ENCODE measurements at places on chromosomes 2 and 18.

DNA sequence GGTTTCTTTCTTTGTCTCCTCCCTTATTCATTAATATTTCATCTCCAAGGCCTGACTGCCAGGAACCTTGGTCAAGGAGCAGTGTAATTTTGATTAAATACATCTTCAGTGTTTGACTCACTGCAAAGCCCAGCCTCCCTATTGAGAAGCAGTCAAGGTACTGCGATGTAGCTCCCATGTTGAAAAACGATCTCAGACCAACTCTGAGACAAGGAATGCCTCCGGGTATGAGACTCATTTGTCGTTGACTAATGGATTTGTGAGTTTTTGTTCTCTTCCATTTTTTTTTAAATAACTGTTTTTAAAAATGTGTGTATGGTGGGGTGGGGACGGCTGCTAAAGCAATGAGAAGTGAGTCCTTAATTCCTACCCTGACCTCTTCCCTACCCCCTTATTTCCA lies 361.6 kb downstream of the SOX11 start:
- no peak for DNase-seq

DNA sequence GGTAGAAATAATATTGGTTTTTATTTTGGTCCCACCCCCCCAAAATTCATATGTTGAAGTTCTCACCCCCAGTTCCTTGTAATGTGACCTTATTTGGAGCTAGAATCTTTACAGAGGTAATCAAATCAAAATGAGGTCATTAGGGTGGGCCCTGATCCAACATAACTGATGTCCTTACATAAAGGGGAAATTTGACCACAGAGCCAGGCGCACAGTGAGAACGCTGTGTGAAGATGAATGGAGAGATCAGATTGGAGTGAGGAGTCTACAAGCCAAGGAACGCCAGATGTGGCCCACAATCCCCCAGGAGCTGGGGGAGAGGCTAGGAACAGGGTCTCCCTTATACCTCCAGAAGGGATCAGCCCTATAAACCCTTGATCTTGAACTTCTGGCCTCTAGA lies 31.6 kb upstream of the TRIB2 start:
- no peak for DNase-seq

GRCh38 chr18:77021075-77021474 lies 111.5 kb downstream of the MBP start:
- DNase-seq, result no peak

DNA sequence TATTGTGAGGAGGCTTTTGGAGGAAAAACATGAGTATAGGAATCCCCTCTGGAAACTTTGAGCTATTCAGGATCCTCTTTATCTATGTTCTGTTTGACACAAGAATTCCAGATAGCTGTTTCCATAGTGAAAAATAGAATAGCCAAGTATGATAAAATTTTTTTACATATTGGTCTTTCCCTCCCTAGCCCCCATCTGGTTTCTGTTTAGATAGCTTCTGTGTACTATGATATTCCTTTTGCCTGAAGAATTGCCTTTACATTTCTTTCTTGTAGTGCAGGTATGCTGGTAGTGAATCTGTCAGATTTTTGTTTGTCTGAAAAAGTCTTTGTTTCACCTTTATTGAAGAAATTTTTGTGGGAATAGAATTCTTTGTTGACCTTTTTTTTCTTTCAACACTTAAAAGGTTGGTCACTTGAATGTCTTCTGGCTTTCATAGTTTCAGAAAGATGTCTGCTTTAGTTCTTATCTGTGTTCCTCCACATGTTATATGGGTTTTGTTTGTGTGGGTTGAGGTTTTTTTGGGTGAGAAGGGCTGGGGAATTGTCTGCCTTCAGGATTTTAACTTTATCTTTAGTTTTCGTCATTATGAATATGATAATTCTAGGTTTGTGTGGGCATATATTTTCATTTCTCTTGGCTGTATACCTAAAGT lies 29.9 kb upstream of the FBLN7 start:
- DNase-seq, result no peak

DNA sequence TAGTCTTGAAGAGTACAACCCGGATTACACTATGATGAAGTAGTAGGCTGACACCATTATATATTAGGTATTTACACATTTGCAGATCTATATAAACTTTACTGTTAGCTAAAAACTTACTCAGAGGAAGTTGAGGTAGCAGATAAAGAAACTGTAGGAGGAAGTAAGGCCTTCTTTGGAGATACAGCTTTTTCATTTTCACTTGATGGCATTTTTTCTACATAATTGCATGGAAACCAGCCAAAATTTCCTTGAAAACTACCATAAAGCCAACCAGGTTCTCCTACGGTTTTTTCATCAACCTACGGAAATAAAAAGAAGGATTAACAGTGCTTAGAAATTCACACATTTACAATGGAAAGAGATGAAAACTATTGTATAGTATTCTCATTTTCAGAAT lies 86.6 kb downstream of the FAM228A start:
- no peak for DNase-seq

DNA sequence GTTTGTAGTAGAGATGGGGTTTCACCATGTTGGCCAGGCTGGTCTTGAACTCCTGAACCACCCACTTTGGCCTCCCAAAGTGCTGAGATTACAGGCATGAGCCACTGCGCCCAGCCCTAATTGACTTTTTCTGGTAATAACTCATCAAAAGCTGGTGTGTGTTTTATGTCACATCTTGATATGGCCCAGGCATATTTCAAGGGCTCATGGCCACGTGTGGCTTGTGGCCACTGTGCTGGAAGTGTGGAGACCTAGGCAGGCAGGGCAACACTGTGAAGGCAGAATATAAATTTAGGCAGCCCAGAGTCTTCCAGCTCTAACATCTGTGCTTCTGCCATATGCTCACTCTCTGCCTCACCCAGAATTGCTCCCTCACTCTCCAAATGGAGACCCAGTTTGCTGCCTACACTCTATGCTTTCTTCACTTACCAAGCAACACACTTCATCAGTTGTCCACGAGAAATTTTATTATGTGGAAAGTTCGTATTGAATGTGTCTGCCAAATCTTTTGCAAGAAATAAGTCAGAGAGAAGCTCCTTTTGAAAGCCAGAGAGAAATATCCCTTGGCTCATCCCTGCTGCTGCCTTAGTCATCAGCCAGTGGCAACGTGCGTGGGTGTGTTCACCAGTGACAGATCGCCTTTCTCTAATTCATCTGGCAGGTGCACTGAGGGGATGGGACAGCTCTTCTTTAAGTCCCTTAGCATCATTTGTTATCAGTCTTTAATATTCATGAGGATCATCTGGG lies 129.4 kb upstream of the CXCR4 start:
- DNase-seq, result no peak

DNA sequence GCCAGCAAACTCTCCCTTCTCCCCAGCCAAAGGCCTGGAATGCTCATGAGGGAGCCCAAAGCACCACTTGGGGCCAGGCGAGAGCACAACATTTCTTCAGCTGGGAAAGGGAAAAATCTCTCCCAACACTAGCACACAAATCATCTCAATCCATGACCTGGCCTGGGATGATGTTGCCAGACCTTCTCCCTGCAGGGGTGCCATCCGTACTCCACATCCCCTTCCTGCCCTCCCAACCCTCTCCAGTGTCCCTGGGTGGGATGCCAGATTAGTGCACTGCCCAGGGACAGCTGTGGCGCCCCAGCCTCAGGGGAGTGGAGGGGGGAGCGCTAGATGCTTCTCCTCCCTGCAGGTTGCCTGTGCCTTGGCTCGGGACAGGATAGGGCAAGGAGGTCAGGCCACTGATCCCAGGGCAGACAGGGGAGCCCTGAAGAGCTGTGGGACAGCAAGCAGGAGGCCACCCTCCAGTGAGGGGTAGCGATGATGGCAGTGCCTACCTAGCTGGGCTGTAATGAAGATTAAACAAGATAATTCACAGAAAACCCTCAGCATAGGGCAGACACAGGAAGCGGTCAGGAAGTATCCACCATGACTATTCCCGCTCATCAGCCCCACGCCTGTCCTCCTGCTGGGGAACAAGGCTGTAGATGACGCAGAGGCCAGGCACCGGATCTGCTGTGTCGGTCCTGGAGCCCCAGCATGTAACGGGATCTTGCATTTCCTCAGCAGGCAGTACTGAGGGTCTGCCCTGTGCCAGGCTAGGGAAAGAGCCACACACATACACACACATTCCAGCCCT lies 31.1 kb downstream of the SERTAD2 start:
- no peak for DNase-seq

DNA sequence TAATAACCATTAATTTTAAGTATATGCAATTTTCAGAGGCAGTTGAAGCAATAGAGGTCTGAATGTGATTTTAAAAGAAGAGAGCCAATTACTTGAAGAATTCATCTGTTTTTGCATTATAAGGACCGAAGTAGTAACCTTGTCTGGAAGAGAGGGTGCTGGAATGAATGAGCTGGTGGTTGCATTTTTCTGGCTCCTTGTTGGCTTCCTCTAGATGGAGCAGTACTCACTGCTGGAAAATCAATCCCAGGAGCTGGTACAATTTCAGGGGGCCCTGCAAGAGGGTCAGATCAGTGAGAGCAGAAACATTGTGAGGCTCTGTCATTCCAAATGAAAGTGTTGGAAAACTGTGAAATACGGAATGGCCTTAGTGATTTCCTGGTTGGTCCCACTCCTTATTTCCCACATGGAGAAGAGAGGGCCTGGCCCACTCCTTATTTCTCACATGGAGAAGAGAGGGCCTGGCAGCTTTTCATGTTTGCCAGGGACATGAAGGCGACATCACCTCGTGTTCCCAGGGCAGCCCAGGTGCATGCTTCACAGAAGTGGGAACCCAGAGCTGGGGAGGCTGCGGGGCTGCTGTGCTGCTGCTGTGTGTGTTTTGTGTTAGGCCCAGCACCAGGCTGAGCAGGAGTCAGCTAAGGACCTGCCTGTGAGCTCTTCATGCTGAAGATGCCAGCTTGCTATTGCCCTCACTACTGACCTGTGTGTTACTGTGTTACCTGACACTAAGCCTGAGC lies 197.4 kb downstream of the SNTG2 start:
- DNase-seq, result no peak

- no peak for DNase-seq
Measured at GRCh38 chr18:78620326-78620725, 359.3 kb upstream of the SALL3 start.

DNA sequence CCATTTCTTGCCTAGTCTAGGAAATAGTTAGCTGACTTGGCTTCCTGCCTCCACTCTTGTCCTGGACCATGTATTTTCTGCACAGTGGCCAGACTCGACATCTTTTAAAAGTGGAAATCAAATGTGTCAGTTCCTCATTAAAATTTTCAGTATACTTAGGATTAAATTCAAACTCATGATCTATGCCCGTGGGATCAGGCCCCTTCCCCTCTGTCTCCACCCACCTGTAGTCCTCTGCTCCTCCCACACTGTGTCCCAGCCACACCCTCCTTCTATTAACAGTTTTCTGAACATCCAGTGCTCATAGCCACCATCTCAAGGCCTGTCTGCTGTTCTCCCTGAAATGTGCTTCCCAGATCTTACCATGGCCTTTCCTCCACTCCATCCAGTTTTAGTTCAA lies 13.3 kb downstream of the ARHGAP25 start:
- no peak for DNase-seq

DNA sequence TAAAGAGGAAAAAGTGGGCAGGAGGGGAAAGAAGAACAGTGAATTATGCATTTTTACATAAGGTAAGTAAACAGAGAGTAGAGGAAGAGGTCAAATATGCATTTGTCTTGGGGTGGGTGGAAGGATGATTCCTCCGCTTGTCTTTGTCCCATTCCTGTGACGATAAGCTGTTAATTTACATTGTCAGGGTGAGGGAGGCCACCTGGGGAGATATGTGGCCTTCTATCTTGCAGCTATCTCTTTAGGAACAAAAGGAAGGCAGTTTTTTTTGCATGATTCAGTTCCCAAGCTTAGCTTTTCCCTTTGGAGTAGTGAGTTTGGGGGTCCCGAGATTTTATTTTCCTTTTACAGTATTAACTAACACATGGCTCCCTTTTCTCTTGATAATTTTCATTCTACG lies 2.2 kb upstream of the INPP4A start:
- no peak for DNase-seq

DNA sequence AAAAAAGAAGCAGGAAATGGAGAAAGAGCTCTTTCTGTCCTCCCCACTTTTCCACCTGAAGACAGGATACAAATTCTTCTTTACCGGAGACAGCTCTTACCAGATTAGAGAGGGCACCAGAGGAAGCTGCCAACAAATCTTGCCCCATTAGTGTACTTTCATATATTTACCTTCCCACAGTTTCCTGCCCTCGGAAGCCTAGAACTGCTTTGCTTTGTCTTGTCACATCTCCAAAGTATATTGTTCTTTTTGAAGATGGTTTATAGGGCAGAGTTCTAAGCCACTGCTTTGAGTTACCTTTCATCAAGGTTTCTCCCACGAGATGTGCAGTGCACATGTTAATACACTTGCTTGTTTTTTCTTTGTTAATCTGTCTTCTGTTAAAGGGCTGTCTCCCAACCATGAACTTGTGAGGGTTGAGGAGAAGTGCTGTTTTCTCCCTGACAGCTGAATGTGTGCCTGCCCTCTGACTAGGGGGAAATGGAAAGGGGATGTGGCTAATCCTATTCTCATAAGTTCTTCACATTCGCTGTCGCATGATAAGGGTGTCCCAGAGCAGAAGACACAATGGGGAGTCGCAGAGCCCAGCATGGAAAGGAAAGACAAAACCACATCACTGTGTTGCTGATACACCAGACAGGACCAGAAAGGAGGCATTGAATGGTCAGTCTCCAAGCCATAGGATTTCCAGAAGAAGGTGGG lies 24.2 kb downstream of the CENPA start:
- DNase-seq, result peak; percentile 27

DNA sequence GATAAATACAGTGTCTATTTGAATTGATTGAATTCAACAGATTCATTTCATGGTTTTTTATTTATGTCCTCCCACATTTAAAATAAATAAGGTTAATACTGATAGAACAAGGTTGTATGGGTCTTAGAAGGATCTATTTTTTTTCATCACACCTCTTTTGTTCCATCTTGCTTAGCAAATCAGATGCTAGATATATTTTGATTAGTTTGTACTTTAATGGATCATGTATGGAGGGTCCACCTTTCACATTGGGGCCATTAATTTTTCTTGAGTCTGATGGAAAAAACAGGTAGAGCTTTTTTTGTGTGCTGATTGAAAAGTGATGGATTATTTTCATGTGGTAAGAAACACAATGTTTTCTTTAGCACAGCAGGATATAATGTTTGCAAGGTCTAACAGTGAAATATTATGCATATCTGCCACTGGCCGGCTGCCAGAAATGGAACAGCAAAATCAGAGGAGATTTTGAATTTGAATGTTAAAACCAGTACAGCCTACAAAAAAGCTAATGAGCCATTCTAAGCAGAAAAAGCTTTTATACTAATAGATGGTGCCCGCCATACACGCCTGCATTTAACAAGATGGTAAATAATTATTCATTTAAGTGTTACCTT lies 188.1 kb upstream of the ETAA1 start:
- DNase-seq, result no peak

Measured in CD4-positive, alpha-beta T cell treated with Interleukin-17A for 4 hours (primary cell).